ENCODE measurements at places on chromosomes 6 and 20.

- DNase-seq, result no peak
Observed at GRCh38 chr20:32501709-32502108, 83.4 kb downstream of the NOL4L start.

DNA sequence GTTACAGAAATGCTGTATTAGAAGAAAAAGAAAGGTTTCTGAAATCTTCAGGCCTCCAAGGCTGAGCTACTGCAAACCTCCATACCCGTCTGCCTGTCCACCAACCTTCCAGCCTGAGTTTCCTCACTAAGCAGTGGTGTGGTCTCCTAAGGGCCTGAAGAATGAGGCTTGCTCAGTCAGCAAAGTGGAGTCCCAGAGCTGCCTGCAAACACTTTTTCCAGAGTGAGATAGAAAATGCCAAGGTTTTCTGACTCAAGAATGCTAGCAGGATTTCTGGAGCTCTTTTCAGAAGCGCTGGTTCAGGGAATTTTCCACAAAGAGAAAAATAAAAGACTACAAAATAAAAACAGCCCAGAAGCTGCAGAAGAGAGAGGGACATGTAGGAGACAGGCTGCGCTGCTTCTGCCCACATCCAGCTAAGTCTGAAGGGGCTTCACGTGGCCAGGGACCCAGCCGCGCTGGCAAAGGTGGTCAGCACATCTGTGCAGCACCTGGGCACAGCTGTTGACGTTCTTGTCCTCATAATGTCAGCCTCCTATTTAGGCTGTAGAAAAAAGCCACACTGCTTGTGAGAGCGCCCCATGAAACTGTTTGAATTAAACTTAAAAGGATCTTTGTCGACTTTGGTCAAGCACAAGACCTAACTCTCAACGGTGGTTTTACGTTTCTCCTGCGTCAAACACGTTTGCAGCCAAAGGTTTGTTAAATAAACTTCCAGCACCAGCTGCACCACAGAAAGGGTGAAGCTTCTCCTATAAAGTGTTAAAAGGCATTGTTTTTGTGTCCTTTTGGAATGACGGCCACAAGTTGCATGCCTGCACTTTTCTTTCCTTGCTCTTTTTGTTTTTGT, 209.0 kb downstream of the THBS2 start:
- no peak for DNase-seq

GRCh38 chr20:51176876-51177275, 154.0 kb upstream of the KCNG1 start:
- no peak for DNase-seq

DNA sequence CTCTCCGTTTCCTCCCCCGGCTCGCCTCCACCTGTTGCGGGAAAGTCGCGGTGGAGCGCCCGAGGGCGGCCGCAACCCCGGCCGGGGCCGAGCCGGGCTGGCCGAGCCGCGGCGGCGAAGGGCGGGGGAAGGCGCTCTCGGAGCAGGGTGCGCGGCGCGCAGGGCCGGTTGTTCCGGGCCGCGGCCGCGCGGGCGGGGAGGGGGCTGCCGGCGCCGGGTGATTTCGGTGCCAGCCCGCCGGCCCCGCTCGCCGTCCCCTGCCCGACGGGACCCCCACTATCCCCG, 235 bp downstream of the MAP7 start:
- DNase-seq, result no peak

DNA sequence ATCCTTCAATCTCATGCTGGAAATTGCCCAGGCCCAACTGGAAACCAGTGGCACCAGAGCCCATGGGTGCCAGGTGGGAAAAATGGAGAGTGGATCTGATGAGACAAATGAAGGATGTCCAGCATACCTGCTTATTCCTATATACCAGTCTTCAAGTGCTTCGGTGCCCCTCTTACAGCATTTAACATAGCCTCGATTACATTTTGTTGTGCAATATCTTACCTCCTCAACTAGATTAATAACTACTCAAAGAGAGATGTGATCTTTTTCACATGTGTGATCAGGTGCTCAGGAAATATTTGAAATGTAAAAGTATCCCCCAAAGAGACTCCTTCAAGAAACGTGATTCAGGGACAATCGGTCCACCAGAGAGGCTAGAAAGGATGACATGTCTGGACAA, 4.8 kb upstream of the ANKRD66 start:
- no peak for DNase-seq

All from cardiac septum (tissue), 1 donor.